ENCODE measurements at places on chromosomes 13 and 19.

- DNase-seq: no peak
Observed at GRCh38 chr19:16349551-16350152, 25.0 kb downstream of the KLF2 start.

- no peak for DNase-seq
Observed at GRCh38 chr19:5228932-5229777, 111.5 kb downstream of the PTPRS start.

- DNase-seq: no peak
Observed at GRCh38 chr19:46840498-46840942, 10.1 kb downstream of the AP2S1 start.

GRCh38 chr19:46488551-46488950 is 7.1 kb downstream of the PNMA8B start:
- DNase-seq: no peak

DNA sequence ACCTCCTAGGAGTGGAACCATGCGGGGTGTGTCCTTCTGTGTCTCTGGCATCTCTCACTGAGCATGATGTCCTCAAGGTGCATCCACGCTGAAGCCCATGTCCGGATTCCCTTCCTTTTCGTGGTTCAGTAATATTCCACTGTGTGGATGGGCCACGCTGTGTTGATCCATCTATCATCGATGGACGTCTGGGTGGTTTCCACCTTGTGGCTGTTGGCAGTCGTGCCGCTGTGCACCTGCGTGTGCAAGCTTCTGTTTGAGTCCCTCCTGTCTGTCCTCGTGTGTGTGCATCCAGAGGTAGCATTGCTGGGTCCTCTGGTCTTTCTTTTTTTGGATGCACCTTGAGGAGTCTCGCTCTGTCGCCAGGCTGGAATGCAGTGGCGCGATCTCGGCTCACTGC is 11.2 kb upstream of the GNA15 start:
- DNase-seq: no peak
